RPMI7951 (cell line): ENCODE measurements at places on chromosomes 2 and 18. TPM values are rescaled to one million over a fixed set of nuclear protein-coding genes. Genes with fewer than 3 reads are reported as not detected.

The PLB1 gene
- total RNA-seq = 0.12 and 1.6 TPM in 2 replicates

The GALNT13 gene
- not detected in 2 replicates for total RNA-seq

The PMAIP1 gene
- total RNA-seq = 43.7 and 50.3 TPM in 2 replicates

DNA sequence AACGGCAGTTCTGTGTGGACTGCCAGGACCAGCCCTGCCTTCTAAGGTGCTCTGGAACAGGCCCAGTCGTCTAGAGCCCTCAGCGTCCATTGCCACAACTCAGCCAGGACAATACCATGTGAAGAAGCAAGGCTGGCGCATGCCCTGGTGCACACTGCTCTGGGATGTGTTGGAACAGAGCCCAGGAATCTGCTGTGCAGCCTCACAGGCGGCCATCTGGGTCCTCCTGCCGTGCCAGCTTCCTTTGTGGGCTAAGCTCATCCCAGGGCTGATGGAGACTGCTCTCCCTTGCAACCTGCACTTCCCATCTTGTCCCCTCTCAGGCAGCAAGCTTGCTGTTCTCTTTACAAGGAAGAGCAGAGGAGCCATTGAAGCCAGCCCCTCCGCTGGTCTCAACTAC is 246.4 kb upstream of the PXDN start:
- DNase-seq = peak; percentile 69

DNA sequence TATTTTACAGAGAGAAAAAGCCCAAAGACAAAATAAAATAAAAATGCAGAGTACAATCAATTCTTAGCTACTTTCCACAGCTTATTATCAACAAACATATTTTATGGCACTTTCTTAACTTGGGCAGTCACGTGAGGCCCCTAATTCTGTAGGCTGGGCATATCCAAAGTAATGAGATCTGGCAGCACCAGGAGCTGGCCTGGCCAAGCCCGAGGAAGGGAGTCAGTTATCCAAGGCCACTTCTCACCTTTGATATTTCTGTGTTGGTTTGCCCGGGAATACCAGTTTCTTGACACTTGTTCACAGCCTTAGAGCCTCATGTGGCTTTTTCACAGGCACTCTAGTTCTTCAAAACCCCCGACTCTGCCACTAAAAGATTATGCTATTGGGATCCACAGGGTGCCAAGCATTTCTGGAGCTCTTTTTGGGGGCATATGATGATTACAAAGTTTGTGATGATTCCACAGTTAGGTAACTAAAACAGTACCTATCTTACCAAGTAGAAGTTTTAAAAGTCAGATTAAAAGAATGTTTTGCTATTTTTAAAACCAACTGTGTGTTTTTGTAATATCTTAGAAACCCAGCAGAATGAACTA is 90.4 kb downstream of the MEP1B start:
- no peak for DNase-seq

DNA sequence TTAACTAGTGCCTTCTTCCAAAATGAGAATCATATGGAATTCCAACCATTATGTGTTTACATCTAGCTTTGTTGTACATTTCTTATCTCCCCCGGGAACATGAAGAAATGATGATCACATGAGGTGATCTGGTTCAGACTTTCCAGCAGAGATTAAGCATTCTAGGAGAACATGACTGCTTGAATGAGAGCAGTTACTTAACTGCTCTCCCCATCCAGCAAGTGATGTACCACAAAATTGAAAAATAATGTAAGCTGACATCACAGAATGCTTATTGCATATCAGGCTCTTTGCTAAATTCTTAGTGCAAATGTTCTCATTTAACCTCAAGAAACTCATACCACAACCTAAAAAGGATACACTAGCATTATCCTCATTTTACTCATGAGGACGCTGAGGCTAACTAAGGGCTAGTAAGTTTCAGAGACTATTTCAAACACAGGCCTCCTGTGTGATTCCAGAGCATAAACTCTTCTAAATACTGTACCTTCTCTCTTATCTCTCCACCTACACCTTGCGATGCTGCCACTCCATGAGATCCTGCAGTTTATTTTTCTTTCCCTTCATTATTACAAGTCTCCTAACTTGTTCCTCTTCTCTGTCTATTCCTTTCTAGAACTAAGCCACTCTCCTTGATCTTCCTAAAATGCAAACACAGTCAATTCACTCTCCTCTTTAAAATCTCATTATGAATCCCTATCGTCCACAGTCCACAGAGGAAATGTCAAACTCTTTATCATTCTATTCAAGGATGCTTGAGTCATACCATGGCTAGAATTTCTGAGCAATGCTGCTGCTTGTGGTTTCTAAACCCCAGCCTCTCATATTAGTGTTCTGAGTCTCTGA is 1224.8 kb upstream of the ZEB2 start:
- DNase-seq = peak; percentile 88
